Thyroid gland (tissue), 4 donors: ENCODE measurements at places on chromosomes 4 and X. TPM values are rescaled to one million over a fixed set of nuclear protein-coding genes. Genes with fewer than 3 reads are reported as not detected.

The UGT8 gene
- total RNA-seq: 21.0 TPM

DNA sequence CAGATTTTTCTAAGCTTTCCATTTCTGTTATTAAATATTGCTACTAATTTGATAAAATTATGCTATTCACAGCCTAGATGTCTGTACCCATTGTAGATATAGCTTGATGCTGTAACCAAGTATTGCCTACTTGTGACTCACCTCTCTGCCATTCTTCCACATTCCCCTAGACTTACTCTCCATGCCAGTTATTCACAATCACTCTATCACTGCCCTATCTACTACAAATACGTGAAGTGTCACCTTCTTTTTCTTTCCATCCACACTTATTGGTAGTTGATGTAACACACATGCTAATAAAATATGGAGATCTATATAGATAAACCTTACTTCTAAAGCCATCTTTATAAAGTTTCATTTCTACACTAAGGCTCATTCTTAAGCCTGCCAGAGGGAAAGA lies 179.4 kb upstream of the PACRGL start:
- DNase-seq: no peak

GRCh38 chr4:102736636-102737549 lies 23.9 kb downstream of the MANBA start:
- DNase-seq: no peak

The KLHL13 gene
- total RNA-seq: 1.8 TPM

The SCD5 gene
- total RNA-seq: 56.3 TPM

DNA sequence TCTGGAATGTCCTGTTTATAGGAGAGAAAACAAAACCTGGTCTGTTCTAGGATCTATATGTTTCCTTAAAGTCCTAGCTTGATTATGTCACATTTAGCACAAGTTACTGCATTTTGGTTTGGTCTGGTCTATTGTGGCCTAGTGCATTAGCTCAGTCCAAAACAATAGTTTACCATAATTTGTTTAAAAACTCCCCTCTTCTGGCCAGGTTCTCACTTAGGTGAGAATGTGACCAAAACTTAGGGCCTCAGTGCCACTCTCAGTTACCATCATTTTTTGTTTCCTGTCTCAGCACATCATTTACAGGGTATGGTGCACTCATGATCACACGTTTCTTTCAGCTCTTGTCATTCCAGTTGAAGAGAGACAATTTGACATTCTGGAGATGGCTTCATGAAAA lies 378.5 kb downstream of the KLHL4 start:
- DNase-seq: no peak

DNA sequence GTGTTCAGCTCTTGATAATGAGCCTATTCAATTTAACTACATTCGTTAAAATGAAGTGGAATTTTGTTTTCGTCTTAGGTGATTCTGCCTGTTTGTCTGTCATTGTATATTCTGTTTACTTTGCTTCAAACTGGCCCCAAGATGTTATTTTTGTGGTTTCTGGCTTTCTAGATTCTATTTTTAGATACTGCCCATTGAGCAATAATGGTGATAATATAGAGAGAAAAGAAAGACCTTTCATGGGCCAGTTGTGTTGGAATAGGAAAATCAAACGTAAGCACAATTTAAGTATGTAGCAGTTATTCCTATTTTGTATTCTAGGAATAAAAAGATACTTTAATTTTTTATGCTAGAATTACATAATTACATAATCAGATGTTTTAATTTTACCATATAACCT lies 4.0 kb downstream of the CDKN2AIP start:
- no peak for DNase-seq
